ENCODE measurements at places on chromosomes 11 and 22. TPM values are rescaled to one million over a fixed set of nuclear protein-coding genes. Genes with fewer than 3 reads are reported as not detected.
A peak's percentile ranks its signal among the peaks of the same experiment; 100 is the strongest.

The ABCG4 gene
- total RNA-seq = 1.0 TPM

The CHRNA10 gene
- 2.3 TPM for total RNA-seq

DNA sequence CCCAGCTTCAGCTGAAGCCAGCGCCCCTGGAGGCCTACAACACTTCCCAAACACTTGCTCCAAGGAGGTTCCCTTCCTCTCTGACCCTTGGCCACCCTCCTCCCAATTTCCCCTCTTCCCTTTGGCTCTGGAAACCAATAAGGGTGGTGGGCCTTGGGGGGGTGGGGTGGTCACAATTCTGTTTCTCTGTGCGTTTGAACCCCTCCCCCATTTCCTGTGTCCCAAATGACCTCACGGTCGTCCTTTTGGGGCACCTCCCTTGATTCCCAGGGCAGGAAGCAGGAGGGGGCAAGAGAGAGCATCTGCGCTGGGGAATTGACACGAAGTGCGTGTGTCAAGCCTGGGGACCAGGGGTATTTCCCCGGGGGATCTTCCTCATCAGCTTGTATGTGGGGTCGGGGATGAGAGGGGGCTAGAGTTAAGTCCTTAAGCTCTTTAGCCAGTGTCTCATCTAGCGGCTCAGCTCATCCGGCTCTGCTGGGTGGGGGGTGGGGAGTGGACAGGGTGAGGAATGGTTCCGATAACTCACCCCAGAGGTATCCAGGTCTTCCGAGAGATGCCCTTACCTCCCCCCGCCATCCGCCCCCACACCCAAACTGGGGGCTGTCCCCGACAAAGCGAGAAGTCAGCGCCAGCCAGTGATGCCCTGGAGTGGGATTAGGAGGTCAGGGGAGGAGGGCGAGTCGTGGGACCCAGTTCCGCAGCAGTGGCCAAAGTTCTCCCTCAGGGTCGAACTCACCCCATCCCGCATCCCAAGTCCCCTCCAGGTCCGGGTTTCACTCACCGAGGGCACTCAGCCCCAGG is 587 bp downstream of the ESAM start:
- peak; percentile 42 for DNase-seq
- peak overlapping the region; percentile 88 for H3K4me3 ChIP-seq

DNA sequence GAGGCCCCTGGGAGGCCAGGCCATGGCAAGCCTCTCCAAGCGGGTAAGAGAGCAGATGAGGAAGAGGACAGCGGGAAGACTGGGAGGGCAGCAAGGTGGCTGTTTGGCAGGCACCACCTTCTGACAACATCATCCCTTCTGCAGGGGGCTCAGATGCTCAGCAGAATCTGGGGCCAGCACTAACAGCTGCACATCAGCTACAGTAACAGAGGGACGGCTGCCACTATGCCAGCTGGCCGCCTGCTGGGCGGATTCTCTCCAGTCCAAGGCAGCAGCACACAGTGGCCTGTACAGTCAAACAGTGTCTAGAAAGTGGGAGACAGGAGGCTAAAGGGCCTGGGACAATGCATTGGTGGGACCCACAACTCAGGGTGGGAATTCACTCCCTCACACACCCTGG is 10.7 kb upstream of the TXN2 start:
- no peaks in the 10 kb centered on the region for H3K4me1 ChIP-seq
- H3K27me3 ChIP-seq = no peaks in the 10 kb centered on the region
- H3K36me3 ChIP-seq = no peaks in the 10 kb centered on the region

DNA sequence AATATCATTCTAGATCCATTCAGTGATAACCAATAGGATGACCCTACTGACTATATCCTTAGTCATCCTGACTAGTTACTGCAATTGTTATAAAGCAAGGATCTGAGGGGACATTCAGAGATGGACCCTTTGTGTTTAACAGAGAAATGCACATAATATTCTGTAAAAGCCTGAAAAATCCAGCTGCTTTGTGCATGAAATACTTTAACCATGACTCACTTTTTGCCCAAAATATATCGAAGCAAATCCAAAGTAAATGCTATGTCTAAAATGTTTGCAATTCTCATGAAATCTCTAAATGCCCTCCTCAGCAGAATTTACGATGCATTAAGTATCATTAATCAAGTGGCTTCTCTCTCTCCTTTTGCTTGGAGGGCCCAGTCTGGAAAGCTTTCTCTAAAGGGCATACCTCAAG is 178.8 kb upstream of the MTMR2 start:
- peaks cover 43% of the 10 kb centered on the region for H3K4me1 ChIP-seq
- peak overlapping the region; percentile 56 for H3K27ac ChIP-seq
- no peak for DNase-seq
- H3K27me3 ChIP-seq = no peaks in the 10 kb centered on the region
